CD4-positive, alpha-beta T cell (primary cell): ENCODE measurements at places on chromosomes 11 and 22.

- peak; percentile 31 for DNase-seq
These were observed 91.6 kb downstream of the STIM1 start for GRCh38 chr11:3947061-3947460.

GRCh38 chr11:73974604-73975478, 7.8 kb downstream of the UCP2 start:
- DNase-seq = no peak

DNA sequence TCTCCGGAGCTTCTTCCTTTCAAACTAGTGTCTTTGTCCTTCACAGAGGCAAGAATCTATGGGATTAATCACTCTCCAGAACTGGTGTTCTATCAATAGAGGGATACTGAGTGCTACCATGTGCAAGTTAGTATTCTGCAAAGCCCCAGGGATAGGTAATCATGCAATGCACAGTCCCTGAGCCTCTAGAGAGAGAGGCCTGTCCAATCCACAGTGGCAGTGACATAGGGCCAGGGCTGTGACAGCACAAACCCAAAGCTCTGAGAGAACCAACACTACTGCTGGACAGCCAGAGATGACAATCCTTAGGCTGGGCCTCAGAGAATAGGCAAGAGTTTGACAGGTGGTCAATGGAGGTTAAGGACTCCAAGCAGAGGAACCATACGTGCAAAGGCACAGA, 66.8 kb upstream of the USP47 start:
- no peak for DNase-seq

DNA sequence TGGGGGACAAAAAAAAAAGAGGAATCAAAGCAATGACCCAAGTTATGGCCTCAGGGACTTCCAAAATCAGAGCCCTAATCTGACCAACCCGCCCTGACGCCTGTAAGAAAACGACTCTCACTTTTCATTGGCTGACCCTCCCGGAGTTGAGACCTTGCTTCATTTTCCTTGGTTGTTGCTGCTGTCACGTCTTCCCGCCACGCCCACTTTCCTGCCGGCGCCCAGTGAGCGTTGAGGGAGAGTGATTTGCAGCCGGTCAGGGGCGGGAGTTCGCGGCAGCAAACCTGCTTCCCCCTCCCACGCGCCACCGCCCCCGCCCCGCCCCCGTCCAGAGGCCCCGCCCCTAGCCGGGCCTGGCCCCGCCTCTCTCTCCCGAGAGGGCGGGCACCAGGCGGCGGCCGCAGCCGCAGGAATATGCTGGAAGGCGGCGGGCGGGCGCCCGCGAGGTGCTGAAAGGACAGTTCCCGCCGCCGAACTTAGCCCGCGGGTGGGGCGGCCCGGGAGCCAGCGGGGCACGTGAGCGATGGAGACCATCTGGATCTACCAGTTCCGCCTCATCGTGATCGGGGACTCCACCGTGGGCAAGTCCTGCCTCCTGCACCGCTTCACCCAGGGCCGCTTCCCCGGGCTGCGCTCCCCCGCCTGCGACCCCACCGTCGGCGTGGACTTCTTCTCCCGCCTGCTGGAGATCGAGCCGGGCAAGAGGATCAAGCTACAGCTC, at the start of gene RAB39A:
Gene RAB39A, plus strand, starts transcription at position 403 of the 721 bp plus-strand sequence. Its CDS starts 121 bp downstream, at position 524.
- DNase-seq = peak; percentile 47

DNA sequence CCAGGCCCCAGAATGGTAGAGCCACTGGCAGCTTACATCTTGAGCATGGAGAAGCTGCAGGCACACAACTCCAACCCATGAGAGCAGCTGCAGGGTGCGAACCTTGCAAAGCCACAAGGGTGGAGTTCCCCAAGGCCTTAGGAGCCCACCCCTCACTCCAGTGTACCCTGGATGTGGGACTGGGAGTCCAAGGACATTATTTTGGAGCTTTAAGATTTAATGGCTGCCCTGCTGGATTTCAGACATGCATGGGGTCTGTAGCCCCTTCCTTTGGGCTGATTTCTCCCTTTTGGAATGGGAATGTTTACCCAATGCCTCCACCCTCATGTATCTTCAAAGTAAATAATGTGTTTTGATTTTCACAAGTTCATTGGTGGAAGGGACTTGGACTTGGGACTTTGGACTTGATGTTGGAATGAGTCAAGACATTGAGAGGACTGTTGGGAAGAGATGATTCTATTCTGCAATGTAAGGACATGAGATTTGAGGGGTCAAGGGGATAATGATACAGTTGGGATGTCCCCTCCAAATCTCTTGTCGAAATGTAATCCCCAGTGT, 1.1 kb upstream of the KRTAP5-7 start:
- DNase-seq = no peak

DNA sequence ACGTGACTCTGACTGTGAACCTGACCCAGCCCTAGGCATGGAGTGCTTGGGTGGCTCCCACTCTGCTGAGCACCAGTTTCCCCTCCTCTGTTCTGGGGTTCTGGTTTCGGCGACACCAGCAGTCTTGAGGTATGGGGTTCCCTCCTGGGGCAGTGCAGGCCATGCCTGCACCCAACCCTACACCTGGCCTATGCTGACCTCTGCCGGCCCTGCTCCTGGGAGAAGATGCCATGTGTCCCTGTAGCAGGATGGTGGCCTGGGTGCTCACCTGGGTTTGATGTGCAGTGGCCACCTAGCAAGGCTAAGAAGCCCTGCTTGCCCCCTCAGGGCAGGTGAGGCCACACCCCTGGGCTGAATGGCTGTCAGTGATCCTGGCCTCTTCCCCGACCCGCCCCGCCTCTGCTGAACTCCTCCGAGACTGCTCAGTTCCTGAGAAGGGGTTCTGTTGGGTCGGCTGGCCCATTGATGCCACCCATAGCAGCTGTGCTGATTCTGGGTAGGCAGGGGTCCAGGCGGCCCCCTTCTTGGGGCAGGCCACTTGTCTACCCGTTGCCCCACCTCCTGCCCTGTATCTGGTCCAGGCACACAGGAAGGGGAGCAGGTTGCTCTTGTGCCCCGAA, 2.4 kb downstream of the ZDHHC8 start:
- no peak for DNase-seq

DNA sequence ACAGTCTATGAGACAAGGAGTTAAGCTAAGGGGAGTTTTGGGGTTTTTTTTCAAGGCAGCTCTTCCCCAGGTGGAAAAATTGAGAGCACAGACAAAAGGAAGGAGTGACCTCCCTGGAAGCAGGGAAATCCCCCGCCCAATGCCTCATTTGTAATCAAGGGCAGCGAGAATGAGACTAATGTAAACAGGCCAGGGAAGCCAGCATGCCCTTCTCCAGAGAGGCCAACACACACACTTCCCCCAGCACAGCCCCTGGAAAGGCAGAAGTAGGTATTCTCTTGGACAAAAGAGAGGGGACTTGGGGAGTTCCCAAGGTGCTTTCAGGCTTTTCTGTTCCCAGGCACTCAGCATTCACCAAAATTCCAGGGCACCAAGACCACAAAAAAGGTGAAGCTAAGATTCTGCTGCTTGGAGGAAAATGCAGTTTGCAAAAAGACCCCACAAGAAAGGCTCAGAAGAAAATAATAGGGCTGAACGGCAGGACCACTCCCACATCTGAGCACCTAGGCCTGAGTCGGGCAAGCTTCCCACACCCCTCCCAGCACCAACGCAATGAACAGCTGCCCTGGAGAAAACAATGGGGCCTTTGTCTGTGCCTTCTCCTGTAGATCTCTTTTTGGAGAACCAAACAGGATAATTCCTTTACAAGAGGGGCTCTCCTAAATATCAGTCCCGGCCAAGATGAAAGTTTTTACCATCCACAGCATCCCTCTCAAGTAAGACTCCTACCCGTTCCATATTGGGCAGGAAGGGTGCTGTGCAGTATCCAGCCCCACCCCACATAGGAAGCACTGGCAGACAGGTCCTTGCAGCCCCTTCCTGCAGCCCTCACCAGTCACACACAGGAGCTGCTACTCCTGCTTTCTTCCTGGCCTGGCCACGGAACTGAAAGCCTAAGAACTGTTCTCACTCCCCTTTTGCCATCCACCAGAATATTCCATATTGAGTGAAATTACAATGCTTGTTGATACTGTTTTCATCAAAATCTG, 70.7 kb upstream of the AKIP1 start:
- no peak for DNase-seq

- DNase-seq = no peak
These were observed 2.6 kb upstream of the LTBP3 start for GRCh38 chr11:65560555-65561418.

DNA sequence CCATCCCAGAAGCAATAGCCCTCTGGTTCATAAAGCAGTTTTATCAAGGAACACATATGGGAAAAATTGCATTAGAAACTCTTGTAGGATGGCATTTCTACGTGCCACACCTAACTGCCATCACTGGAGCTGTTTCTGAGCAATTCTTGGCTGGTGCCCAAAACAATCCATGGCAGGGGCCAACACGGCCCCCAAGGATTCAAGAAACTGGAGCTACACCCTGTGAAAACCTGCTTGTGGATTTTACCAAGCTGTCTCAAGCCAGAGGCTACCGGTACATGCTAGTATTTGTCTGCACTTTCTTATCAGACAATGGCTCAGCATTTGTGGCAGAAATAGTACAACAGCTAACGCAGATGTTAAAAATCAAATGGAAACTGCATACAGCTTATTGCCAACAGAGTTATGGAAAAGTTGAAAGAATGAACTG, 42.4 kb upstream of the GLYAT start:
- DNase-seq = no peak

GRCh38 chr22:19177164-19178064, 1.1 kb downstream of the SLC25A1 start:
- DNase-seq = no peak

- DNase-seq = no peak
These were observed 130.8 kb downstream of the CEP164 start for GRCh38 chr11:117458275-117459122.

DNA sequence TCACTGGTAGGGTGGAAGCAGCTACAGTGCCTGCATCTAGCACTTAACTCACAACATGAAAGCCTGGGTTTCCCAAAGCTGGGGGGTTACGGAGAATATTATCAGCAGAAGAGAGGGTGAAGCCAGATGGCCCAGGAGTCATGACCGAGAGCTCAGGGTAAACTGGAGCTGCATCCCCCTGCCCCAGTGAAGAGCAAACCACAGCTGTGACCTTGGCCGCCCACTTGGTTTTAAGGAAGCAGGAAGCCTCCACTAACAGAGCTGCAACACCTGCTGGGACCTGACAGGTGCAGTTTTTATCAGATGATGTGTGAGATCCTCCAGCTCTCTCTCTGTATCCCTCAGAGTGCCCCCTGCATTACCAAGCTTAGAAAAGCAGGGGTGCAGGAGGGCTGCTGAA, 20.9 kb downstream of the TCP11L1 start:
- DNase-seq = no peak

GRCh38 chr22:23841736-23842445, 3.1 kb upstream of the DERL3 start:
- no peak for DNase-seq

DNA sequence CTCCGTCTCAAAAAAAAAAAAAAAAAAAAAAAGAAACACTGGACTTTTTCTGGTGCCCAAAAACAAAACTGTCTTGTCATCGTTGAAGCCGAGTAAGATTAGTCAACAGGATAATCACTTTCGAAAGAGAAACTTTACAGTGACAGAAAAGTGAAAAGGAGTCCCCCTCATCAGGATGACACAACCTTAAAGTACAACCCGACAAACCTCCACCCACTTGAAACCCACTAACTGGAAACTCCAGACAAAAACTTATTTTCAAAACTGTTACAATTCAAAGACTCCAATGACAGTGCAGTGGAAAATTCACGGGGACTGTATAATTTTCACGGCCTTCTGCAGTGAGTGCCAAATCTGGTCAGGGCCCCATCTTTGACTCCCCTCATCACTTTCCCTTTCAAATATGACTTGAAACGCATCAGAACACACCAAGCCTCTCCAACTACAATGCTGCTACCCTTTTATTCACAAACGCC, 1.3 kb downstream of the DENND5A start:
- DNase-seq = peak; percentile 11

DNA sequence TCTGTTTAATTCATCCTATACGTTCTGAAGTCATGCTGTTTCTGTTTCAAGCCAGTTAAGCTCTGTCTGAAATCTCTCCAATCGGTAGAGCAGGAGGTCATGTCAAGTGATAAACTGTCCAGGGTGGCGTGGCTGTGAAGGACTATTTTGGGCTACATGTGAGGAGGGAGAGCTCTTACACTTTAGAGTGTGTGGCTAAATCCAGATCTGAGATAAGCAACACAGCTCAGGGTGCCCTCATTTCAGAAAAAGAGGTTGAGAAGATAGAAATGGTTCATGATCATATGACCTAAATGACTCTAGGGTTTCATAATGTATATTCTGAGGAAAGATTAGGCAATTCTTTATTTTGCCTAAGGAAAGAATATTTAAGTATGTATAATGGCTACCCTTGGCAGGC, 8.4 kb downstream of the BLID start:
- DNase-seq = no peak

DNA sequence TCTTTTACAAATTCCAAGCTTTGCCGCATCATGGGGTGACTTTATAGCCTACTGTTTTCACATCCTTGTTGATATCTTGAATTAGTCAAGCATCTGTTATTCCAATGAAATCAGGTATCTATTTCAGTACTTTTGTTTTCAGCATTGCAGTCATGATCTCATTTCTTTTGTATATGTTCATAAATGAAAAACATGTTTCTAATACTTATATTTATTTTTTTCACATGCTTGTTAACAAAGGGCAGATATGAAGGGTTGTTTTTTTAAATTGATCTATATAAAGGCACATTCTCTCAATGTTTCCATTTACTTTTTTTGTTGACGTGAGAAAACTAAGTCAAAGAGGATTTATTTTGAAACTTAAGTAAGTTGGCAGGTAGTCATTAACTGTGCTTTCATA, 964.8 kb downstream of the JRKL start:
- no peak for DNase-seq

GRCh38 chr11:131246156-131246555, 124.3 kb upstream of the NTM start:
- no peak for DNase-seq

DNA sequence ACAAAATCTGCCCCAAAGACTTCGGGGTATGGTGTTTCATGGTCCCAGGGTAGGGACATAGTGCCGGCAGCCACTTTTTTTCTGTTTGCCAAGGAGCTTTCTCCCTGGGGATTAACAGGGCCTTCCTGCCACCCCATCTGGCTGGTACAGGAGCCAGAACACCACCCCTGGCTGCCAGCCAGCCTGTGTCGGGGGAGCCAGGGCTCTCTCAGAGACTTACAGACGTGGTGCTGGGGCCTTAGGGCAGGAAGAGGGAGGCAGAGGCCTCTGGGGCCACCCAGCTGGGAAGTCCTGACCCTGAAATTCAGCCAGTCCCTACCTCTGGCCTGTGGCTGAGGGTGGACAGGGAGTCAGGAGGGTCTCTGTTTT, 52.4 kb upstream of the CDON start:
- DNase-seq = no peak

DNA sequence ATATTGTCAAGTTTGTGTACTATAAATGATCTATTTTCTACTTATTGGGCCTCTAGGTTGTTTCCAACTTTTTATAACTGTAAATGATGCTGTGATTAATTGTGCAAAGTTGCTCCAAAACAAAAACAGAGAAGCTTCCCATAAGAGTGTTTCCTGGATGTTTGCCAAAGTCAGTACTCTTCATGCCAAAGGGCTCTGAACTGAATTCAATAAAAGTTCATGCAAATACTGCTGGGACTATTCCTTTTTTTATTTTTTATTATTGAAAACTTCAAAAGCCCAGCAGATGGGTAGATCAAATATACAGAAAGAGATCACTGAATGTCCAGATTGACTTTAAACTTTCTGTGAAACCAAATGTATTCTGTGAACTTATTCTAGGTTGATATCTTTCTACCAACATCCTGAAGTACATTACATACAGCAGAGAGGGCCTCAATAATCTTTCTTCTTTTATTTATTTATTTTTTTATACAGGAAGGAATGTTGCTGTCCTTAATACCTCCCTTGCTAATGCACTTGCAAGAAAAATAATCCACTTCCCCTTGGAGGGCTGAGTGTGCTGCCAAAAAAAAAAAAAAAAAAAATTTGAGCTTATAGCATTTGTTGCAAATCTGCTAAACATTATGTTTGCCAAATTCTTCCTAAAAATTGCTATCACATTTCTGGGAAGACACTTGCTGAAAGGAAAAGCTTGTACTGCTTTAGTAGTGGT, 53.0 kb downstream of the CTSC start:
- DNase-seq = no peak
